Activated CD4-positive, alpha-beta T cell treated with anti-CD3 and anti-CD28 coated beads for 24 hours (primary cell): ENCODE measurements at places on chromosomes 13 and 19.

DNA sequence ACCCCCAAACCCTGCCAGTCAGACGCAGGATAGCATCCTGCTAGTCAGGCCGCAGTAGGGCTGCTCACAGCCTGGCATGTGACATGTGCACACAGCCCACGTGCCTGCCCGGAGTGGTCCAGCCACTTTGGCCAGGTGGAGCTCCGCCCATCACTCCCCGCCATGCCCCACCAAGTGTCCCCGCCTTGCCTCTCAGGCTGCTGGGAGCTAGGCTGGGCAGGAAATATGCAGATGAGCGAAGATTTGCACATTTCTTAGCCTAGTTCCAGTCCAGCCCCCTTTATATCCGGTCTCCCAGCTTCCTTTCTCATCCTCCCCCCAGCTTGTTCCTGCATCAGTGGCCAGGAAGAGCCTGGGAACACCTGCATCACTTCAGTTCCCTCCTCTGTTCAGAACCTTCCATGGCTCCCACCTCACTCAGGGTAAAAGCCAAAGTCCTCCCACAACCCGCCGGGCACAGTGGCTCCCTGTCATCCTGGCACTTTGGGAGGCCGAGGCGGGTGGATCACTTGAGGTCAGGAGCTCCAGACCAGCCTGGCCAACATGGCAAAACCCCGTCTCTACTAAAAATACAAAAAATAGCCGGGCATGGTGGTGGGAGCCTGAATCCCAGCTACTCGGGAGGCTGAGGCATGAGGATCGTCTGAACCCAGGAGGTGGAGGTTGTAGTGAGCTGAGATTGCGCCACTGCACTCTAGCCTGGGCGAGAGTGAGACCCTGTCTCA lies 2.3 kb upstream of the DOCK6 start:
- no peak for DNase-seq

GRCh38 chr19:13598098-13598497 lies 91.8 kb upstream of the CACNA1A start:
- no peak for DNase-seq

DNA sequence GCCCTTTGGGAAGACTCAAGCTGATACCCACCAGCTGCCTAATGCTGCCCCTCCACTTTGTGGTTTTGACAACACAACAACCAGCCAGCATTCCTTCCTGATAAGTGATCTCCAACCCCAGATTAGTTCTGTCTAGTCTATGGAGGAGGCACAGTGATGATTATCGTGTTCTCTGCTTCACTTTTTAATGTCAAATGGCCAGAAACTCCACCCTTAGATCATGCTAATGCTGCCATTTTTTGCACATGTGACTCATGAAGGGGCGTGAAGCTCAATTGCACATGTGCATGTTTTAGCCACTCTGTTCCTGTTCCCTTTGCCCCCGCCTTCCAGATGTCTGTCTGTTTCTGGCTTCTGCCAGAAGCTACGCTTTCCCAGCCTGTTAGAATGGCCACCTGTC lies 199.8 kb downstream of the COG6 start:
- DNase-seq: no peak

DNA sequence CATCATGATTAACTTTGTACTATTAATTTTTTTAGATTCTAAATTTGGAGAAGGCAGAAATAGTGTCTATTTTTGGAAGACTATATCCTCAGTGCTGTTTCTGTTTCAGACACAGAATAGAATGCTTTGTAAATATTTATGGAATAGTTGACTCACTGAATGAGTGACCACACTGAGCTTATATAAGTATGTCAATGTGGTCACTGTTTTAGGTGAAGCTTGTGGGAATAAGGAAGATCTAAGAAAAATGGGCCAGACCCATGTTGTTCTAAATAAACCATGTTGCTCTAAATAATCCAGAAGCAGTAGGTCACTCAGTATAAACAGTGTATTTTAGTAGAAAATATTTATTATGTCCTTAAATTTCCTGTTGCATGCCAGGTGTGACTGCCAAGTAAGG lies 45.5 kb upstream of the DACH1 start:
- DNase-seq: no peak

GRCh38 chr13:45628094-45628493 lies 12.6 kb upstream of the ERICH6B start:
- no peak for DNase-seq

GRCh38 chr19:20423381-20424197 lies 142.0 kb downstream of the ZNF737 start:
- no peak for DNase-seq

DNA sequence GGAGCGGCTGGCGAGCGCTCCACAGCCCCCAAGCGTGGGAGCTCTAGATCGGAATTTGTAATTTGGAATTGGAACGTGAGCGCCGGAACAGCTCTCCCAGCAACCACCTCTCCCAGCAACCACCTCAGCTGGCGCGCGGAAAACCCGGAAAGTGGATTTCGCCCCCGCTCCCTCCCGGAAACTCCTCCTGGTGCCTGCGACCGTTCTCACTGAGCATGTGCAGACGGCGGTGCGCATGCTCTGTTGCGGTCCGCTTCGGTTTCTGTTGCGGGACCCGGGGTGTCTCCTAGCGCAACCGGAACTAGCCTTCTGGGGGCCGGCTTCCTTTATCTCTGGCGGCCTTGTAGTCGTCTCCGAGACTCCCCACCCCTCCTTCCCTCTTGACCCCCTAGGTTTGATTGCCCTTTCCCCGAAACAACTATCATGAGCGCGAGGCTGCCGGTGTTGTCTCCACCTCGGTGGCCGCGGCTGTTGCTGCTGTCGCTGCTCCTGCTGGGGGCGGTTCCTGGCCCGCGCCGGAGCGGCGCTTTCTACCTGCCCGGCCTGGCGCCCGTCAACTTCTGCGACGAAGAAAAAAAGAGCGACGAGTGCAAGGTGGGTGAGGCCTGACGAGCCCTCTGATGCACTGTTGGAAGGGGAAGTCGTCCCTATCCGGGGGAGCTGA lies at the start of gene TM9SF2:
TSS of gene TM9SF2 (plus strand) at position 289 of the 664 bp plus-strand sequence. CDS start at position 424, 135 bp downstream.
- peak; percentile 92 for DNase-seq

GRCh38 chr13:74325106-74325505 lies 190.9 kb upstream of the KLF12 start:
- no peak for DNase-seq

GRCh38 chr13:74979703-74980102 lies 502.3 kb downstream of the TBC1D4 start:
- no peak for DNase-seq

DNA sequence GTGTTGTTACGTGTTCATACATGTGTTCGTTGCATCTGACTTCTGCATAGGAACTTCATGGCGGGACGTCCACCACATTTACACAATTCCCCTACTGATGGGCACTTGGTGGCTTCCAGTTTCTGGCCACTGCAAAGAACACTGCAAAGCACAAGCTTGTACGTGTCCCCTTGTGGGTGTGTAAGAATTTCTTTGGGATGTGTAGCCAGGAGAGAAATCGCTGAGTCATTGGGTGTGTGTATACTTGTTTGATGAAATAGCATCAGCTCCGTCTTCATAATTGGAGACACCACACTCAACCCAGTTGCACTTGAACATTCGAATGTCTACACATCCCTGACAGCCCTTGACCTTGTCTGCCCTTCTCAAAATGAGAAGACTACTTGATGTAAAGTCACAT lies 19.2 kb downstream of the KLK5 start:
- DNase-seq: no peak

DNA sequence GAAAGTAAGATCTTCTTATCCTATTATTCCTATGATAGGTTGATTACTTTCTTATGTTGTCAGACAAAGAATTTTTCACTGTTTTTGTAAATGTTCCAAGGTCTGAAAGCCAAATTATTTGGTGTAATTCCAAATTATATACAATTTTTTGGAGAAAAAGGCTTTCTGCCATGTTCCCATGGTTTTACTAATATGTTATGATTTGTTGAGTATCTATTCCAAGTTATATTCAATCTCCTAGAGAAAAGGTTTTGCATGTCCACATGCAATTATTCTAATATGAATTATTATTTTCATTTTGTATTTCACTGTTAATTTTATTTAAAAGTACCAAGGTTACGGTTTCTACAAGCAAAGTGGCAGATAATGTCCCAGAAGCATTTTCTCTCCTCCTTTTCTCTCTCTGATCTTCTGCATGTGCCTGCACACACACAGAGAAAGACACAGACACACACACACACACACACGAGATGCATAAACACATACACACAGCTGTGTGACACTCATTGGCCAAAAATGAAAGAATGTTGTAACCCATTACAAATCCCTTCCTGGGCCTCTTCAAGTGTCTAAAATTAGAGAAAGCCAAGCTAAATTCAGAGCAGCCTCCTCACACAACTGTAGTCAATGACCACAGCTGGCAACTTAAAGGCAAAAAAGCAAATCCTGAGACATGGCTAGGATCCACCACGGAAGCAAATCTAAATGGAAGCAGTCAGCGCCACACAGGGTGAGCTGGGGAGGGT lies 621.0 kb downstream of the EFNB2 start:
- DNase-seq: no peak

DNA sequence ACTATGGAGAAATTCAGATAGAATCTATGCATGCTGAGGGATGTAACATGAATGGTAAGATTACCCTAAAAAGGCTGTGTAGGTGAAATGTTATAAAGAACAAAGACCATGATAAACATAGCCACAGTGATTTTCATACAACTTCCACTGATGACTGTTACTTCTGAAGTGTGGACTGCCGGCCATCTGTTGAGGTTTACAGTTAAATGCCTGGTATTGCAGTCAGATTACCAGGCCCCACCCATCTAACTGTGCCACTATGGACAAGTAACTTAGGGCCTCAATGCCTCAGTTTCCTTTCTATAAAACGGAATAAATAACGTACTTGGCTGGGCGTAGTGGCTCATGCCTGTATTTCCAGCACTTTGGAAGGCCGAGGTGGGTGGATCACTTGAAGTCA lies 395.6 kb downstream of the KLF12 start:
- DNase-seq: no peak

DNA sequence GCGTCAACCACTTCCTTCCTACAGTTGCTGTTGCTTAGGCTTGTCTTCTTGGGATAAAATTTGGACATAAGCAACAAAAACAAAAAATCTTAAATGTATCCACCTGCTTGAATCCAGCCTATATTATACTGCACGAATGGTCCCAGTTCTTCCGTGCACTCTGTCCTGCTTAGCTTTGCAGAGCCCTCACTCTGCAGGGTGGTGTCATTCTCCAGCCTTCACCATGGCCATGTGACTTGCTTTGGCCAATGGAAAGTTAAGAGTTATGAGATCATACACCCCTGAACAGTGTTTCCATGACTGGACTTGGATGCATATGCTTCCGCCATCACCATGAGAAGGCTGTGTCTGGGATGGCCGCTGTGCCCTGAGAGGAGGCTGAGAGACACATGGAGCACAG lies 27.4 kb upstream of the SACS start:
- DNase-seq: no peak

DNA sequence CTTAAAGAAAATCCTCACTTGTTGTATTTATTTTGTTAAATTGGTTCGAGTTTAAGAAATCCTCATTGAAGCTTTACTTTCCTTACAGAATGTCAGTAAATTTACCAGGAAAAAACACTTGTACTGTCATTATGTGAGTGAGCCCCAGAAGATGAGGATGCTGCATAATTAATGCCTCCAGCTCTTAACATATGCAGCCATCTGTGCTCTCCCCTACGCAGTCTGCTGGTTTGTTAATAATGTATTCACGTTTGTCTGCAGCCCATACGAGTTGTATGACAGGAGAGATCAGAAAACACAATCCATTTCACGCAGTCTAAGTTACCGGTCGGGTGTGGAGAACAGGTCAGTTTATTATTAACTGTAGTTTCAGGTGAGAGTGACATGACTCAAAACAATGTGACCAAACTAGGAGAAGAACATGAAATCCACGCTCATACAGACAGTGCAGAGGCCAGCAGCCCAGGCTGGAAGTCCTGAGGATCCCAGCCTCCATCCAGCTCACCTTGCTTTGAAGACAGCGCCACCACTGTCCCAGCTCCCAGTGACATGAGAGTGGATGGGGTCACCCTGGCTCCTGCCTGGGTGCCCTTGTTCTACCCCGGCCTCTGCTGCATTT lies 19.8 kb upstream of the ATP11A start:
- DNase-seq: no peak

DNA sequence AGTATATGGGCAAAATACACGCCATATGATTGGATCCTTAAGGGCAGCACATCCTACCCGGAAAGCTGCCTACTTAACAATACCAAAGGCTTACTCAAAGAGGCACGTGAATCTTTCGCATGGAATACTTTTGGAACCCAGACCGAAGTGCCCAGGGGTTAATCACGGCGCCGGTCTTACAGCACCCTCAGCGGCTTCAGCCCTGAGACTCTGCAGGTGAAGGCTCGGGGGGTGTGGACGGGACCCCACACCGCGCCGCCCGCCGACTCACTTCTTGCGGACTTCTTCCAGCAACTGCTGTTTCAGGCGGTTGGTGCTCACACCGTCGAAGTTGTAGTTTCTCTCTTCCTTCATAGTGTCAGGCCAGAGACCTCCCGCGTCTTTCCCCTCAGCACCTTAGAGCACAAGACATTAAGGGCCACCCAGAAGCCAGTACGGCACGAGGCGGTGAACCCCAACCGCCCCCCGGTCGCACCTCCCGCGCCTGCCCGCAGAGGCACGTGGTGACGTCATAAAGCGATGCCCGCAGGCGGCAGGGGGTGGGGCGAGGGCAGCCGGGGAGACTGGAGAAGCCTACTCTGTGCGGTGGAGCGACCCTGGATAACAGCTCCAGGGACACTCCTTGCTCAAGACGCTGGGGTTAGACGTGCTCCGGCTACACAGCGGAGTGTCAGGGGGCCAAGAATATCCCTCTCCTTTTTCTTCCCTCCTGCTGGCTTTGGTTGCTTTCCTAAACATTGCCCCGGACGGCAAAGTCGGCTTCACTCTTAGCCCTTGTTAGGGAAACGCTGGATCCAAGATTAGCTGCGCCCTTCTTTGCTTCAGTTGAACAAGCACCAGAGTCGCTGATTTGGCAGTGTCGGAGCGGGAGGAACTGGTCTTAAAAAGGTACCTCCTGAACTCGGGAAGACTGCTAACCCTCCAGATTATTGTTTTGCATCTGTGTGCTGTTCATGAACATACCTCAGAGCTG lies at the start of gene CCDC169:
TSS of gene CCDC169 (minus strand) at position 449 of the 973 bp plus-strand sequence. CDS start at position 354, 95 bp downstream.
- DNase-seq: peak; percentile 20

GRCh38 chr19:49546825-49547565 lies 19.2 kb downstream of the RCN3 start:
- DNase-seq: peak; percentile 38

DNA sequence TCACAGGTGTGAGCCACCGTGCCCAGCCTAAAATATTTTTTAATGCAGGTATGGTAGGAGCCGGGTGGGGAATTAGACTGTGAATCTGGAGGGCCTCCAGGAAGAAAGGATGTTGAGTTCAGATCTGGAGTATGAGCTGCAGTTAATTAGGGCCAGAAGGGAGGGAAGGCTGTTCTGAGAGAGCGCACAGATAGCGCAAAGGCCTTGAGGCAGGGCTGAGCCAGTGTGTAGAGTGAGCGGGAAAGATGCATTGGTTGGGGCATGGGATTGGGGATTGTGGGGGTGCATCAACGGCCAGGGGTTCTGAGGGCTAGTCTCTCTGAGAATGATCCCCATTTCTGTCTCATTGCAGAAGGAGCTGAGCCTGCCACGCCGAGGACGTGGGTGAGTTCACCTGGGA lies 9.7 kb downstream of the MAST3 start:
- no peak for DNase-seq

DNA sequence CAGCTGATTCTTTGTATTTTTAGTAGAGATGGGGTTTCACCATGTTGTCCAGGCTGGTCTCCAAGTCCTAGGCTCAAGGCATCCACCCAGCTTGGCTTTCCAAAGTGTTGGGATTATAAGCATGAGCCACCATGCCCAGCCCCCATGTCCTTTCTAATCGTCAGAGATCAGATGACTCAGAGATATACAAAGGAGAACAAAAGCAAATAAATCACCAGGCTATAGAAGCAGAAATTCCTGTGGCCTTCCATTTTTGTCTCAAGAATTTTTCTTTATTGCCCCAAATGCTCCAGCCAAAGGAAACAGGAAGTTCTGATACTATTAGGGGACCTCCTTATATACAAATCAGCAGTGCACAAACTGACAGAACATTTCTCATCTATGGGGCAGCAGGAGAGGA lies 207.8 kb downstream of the RFC3 start:
- no peak for DNase-seq
